ENCODE measurements at places on chromosomes 6 and 20.

- no peak for DNase-seq
Observed at GRCh38 chr6:107185391-107185970, 70.2 kb upstream of the BEND3 start.

GRCh38 chr20:36989797-36990196 is 38.3 kb upstream of the SAMHD1 start:
- DNase-seq, result no peak

DNA sequence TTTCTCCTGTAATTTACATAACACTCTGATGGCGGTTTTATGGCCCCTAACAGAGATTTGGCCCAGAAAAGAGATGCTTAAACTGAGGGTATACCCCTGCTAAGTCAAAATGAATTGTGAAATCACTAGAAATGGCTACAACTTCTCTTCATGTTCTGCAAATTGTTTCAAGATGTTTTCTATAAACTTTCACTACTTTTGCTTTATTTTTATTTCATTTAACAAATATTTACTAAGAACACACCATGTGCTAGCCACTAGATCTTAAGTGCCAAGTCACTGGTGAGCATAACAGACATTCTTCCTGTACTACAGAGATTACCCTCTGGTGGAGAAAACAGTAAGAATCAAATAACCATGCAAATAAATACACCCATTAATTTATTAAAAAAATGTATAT is 87.6 kb downstream of the KCNQ5 start:
- DNase-seq, result no peak

GRCh38 chr6:53956068-53956711 is 155.1 kb upstream of the MLIP start:
- DNase-seq, result peak; percentile 53

Measured in NCI-H187 (cell line).